Activated T-helper 1 cell treated with anti-CD3 and anti-CD28 coated beads, Interleukin-2, amount 50 U/mL, for 16 hours (primary cell): ENCODE measurements at places on chromosomes 11 and 22.

- DNase-seq: no peak
Observed at GRCh38 chr11:46917762-46918082, 628 bp downstream of the LRP4 start.

DNA sequence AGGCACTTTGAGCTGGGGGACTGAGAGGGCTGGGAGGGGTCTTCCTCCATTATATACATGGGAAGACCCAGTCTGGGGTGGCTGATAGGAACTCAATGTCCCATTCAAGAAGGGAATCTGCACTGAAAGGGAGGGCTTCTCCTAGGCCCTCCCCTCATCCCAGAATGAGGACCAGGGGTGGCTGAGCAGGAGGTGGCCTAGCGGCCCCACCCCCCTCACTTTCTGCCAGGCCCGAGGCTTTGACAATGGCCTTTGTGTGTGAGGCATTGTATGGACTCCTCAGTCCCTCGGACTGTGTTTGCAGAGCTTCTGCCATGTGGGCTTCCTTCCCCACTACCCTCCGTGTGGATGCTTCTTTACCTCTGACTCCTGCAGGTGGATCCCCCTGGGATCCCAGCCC is 65.7 kb downstream of the NECTIN1 start:
- no peak for DNase-seq

DNA sequence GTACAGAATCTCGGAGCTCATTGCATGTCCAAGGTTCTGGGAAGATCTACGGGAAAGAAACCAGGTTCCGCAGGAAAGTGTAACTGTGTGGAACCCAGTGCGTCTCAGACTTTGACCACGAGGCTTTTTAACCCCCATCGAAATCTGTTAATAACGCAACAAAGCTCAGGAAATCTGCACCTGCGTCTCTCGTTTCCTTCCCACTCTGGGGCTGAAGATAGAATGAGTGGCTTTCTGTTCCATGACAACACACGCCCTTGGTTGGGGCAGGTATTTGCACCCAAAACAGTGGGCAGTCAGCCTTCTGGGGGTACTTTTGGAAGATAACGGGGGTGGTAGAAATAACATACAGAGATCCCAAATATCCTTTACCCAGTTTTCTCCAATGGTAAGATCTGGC is 38.5 kb downstream of the ISX start:
- no peak for DNase-seq

GRCh38 chr11:36463781-36464180 is 46.3 kb downstream of the TRAF6 start:
- no peak for DNase-seq

GRCh38 chr22:29701155-29701999 is 18.4 kb upstream of the CABP7 start:
- DNase-seq: no peak

GRCh38 chr11:27914080-27914479 is 193.9 kb downstream of the KIF18A start:
- no peak for DNase-seq

DNA sequence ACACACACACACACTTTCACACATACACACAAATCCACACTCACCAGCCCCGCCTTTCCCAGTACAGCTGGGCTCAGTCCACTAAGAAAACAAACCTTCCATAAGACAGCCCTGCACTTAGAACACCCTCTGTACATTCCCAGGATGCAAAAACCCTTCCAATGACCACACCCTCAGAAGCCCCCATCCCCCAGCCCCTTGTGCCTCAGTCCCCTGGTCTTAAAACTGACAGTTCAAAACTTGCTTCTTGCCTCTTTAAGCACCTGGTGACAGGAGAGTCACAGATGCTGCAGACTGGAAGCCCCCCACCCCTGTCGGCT is 23.0 kb downstream of the APLNR start:
- no peak for DNase-seq

DNA sequence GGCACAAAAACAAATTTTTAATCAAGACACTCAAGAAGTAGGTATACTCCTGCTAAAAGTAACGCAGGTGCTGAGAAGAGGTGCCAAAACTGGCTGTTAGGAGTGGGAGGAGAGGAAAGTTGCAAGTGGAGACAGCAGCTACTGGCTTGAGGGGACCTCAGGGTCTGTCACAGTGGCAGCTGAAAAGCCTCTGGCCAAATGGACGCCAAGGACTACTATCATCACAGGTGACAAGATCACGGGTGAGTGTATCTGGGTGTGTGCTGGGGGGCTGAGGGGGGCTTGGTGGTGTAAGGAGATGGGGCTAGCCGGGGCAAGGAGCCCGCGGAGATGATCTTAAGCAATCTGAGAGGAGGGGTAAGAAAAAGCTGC is 687 bp downstream of the ZNF202 start:
- DNase-seq: no peak

- DNase-seq: no peak
Observed at GRCh38 chr11:126327281-126328000, 23.6 kb downstream of the DCPS start.

- no peak for DNase-seq
Observed at GRCh38 chr11:104451197-104451893, 287.4 kb upstream of the PDGFD start.

- no peak for DNase-seq
Observed at GRCh38 chr22:48256041-48256739, 1493.7 kb downstream of the TBC1D22A start.

DNA sequence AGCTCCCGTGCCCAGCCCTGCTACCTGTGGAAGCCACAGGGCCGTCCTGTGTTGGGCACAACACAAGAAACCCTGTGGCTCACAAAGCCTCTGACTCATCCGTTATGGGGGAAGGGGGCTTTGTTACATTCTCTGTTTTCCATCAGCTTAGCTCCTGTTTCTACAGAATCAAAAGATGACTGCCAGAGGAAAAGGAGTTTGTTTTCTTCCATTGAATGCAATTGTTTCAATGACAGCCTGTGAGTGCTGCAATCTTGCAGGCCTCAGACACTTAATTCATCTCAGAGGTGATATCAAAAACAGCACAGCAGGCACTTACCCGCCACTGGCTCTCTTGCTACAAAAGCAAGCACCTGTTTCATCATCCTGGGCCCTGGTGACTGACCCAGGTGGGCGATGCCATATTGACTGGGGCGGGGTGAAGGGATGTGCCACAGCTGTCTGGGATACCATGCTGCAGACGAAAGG is 194.3 kb downstream of the OPCML start:
- DNase-seq: no peak

GRCh38 chr11:27209562-27210005 is 153.4 kb downstream of the CCDC34 start:
- no peak for DNase-seq

GRCh38 chr11:60511393-60511792 is 3.8 kb upstream of the MS4A13 start:
- DNase-seq: no peak

DNA sequence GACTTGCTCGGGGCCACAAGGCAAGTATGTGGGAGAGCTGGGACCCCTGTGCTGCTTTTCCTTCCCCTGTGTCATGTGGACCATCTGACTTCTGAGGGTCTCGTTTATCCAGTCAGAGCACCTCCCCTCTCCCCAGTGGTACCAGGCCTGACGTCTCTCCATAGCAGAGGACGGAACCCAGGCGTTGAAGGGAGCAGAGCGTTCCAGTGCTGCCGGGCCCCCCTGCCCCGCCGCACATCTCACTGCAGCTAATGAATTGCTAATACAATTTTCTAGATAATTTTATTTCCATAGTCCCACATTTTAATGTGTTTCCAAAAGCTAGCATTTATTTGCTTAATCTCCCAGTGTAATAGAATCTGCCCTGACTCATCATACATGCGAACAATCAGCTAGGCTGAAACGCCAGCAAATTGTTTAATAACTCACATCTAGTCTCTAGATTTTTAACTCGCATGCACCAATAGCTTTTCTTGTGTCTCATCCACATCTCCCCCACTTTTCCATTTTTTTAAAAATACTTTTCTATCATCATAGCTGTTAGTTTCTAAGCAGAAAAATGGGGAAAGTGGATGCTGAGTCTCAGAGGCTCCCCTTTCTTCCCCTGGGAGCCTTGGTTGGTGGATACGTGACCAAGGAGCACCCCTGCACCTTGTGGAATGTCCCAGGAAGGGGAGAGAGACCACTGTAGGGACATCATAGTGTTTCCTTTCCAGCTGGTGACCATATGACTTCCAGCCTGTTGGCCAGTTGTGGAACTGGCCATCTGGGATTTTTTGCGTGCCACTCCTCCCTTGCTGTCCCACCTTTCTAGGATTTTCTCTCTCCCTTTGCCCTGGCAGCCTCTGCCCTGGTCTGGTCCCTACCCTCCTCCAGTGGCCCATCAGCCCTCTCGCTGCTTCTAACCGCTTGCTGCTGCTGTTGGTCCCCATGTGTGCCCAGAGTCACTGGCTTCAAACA is 58.6 kb upstream of the NNMT start:
- no peak for DNase-seq

GRCh38 chr22:40193429-40194421 is 16.0 kb downstream of the TNRC6B start:
- no peak for DNase-seq

GRCh38 chr11:1735271-1735670 is 15.1 kb downstream of the IFITM10 start:
- DNase-seq: no peak

GRCh38 chr11:61766353-61766841 is 14.0 kb downstream of the MYRF start:
- no peak for DNase-seq

DNA sequence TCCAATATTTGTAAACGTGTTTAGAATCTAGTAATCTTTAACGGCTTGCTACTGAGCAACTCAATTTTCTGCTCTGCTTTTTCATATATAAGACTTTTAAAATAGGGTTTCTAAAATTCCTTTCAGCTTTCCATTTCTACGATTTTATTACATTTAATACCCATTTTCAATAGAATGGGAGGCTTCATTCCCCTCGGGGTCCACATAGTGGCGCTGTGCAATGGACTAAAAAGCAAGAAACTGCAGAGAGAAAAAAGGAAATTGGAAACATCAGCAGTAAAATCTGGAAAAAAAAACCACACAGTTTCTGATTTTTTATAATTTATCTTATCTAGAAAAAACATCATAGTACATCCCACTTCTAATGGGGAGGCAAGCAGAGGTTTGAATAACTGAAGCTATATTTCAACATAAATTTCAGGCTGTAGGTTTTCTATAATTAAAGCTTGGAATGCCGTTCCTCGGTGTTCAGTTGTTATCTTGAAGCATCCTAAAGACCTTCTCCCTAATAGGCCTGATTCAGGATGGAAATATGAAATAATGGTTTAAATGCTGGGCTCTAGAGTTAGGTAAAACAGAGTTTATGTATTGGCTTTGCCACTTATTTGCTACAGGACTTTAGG is 18.7 kb upstream of the JHY start:
- no peak for DNase-seq

GRCh38 chr11:129590030-129590752 is 214.5 kb downstream of the BARX2 start:
- DNase-seq: no peak

DNA sequence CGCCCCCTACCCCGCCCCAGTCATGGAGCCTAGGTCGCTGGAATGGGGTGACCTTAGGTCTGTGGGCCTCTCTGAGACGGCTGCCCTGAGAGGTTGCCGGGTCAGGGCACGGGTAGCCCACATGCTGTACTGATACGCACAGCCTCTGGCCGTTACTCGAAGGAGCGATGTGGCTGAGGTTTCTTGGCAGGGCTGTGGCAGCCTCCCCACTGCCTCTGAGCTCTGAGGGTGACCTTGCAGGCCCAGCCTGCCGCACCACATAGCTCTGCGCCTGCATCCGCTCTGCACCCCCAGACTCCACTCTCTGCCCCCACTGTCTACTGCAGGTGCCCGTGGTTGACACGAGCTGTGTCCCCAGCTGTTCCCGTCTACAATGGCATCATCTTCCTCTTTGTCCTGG is 7.3 kb downstream of the ZDHHC8 start:
- no peak for DNase-seq

DNA sequence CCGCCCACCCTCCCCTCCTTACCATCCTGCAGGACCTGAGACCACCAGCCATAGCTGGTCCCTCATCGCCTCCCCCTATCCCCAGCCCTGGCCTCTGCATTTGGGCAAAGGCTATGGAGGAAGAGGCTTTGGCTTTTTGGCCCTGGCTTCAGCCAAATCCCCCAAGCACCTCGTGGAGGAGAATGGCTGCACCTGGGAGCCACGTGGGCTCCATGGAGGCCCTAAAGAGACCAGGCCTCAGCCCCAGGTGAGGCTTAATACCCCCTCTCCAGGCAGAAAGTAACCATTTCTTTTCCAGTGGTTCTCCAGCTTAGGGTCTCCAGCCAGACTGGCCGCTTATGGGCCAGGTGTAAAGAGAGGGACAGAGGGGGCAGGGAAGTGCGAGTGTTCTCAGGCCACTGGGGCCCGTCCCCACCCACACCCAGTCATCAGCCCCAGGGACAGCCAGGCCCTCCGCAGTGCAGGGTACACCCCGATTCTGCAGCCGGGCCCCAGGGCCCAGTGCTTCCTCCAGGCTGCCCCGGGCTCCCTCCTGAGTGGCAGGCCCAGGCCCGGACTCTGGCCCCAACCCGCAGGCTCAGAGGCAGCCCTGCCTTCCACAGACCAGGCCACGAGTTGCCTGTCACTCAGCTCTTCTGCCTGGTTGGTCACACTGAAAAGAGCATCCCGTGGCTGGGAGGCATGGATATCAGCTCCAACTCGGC is 26.4 kb downstream of the CDKN1C start:
- no peak for DNase-seq

- DNase-seq: no peak
Observed at GRCh38 chr11:121582296-121582695, 129.5 kb upstream of the SORL1-AS1 start.

DNA sequence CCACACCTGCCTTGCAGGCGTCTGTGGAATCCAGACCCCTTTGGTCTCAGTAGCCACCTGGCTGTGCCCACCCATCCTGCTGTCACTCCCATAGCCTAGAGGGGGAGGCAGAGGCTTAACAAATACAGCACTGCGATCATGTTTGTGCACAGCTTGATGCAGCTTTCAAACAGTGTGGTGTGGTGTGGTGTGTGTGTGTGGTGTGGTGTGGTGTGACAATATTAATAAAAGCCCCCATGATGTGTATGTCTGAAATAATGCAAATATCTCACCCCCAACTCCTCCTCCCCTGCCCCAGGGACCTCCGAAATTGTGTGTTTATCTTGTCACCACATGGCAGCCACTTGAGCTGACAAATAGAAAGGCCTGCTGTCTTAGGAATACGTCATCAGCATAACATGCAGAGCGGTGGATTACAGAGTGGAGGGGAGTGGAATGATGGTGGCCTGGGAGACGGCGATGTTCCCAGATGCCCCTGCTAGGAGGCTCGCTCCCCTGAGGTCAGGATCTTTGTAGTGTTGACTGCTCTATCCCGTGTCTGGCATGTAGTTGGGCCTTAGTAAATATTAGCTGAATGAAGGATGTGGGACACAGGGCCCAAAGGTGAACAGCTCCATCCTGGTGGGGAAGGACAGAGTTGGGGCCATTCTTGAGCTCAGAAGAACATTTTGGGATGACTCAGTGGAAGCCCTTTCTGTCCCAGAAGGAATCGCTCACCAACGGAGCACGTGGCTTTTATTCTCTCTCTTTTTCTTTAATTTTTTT is 2.8 kb downstream of the PDXP start:
- DNase-seq: no peak

GRCh38 chr11:118151431-118151830 is 1.2 kb downstream of the SCN4B start:
- no peak for DNase-seq
